ENCODE measurements at places on chromosomes 4 and X.

- DNase-seq, result no peak
Observed at GRCh38 chrX:108396986-108397385, 41.2 kb downstream of the COL4A6 start.

DNA sequence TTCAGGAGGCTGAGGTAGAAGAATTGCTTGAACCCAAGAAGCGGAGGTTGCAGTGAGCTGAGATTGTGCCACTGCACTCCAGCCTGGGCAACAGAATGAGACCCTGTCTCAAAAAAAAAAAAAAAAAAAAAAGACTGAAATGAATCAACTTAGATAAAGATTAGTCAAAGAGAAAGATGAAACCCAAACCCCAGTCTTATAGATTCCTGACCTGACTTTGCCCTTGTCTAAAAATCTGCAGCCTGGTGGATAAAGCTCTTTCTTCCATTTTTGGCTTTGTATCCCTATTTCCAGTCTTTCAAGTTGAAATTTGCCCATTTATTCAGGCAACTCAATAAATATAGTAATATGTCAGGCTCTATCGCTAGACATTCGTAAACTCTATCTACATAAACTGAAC, 39.3 kb upstream of the SPINK2 start:
- no peak for DNase-seq

DNA sequence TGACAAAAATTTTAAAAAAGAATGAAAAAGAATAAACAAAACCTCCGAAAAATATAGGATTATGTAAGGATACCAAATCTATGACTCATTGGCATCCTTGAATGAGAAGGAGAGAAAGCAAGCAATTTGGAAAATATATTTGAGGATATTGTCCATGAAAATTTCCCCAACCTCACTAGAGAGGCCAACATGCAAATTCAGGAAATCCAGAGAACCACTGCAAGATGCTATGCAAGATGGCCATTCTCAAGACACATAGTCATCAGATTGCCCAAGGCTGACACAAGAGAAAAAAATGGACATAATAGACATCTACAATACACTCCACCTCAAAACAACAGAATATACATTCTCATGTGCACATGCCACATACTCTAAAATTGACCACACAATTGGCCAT, 135.9 kb upstream of the SPANXB1 start:
- DNase-seq, result no peak

DNA sequence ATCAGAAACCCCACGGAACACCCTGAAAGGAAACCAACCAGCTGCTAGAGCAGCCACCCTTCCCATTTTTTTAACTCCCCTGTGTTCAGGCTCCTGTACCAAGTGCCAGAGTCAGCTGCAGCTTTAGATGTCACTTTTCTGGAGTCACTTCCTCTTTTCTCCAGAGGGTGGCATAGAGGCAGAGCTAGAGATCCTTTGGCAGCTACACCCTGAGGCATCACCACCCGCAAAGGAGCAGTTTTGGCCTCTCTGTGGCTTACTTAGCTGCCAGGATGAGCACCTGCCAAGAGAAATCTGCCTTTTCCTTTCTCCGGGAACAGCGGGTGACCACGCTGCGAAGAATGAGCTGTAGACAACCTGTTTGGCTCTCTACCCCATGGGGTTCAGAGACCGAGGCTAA, 58.0 kb upstream of the CHRDL1 start:
- DNase-seq, result no peak

DNA sequence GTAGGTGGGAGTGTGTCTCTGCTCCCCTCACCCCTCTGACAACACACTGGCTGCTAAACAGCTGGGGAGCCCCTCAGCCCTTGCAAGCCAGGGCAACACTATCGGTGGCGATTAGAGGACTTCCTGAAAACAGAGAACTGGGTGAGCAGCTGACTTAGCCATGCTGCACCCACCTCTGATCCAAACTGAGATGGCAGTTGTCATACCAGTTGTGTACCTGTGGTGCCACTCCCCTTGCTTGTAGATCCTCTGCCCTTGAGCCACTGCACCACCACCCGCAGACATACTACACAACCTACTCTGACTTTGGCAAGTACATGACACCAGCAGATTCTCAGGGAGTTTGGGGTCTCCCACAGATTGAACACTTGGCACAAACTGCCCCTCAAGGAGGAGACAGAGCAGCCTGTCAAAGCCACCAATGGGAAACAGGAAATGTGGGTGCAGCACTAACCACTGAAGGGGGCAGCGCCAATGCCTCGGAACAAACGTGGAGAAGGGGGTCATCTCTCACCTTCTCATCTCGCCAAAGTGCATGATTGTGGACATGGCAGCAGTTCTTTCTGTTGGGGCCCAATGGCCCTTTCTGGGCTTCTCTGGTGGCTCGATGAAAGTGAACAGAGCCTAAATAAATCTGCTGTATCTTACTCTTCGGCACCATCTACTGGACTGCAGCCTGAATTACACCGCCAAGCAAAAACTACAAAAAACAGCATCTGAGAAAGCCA, 119.8 kb downstream of the NEK1 start:
- DNase-seq, result peak; percentile 7

DNA sequence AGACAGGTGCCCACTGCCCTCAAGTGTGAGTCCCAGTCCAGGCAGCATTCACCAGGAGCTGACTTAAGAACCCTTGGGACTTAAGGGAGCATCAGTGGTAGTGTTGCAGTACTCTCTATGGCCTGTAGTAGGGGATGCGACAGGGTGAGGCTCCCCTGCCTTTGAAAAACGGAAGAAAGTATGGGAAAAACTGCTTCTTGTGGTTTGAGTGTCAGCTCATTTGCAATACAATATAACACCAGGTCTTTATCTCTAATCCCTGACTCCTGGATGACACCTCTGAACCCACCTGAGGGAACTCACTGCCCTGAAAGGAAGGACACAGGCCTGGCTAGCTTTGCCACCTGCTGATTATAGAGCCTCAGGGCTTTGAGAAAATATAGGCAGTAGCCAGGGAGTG, 176.0 kb downstream of the SMARCA1 start:
- DNase-seq, result no peak

DNA sequence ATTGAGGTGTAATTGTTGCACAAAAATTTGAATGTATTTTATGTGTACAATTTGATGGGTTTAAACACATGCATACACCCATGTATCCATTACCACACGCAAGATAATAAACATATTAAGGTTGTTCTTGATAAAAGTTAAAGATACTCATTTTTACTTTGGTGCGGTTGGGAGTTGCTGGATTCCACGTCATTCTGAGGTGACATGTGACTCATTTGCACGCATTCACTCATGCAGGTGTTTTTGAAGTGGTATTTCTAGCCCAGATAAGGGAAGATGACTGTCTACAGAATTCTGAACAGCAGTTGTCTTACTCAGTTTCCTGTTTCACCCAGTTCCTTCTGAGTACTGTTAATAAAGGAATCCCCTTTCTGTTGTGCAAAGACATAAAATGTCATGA, 142.0 kb downstream of the RTL3 start:
- DNase-seq, result peak; percentile 15

DNA sequence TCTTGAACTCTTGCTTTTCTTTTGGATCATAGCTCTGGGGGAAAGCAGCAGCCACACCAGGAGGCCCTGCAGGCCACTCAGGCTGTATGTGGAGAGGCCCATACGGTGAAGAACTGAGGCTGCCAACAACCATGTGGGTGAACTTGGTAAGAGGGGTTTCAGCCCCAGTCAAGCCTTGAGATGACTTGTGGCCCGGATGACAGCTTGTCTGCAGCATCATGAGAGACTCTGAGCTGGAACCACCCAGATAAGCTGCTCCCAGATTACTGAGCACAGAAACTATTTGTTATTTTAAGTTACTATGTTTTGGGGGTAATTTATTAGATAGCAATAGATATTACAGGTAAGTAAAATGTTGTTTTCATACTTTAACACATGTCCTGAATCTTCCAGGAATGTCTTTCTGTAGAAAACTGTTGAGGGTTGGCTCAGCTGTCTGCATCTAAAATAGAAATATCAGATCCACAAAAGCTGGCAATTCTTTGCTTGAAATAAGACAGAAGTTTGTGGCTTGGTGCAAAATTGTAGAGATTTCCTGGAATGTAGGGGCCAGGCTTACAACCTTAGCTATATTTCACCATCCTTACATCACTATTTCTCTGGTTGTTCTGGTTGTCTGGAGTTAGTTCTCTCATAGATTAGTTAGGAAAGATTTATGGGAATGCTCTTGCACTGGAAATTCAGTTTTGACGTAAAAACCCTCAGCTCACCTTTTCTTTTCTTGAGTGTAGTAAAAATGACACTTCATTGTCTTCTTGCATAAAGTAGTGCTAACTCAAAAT, 272.1 kb downstream of the RAPGEF2 start:
- DNase-seq, result no peak

DNA sequence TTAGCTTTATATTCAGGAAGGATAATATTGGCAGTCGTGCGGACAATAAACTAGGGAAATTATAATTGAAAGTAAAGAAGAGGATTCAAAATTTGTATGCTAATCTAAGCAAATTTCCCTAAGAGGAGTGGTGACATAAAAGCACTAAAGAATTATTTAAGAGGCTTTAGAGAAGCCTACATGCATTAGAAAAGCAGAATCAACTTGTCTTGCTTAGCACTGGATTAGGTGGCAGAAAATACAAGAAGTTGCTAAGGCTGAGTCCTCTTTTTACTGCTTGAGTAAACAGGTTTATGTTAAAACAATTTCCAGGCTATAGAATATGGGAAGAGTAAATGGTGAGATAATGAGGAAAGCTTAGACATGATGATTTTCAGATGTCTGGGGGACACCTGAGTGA, 991.5 kb downstream of the PCDH18 start:
- DNase-seq, result no peak

Measured in stimulated activated CD4-positive, alpha-beta T cell treated with anti-CD3 and anti-CD28 coated beads, Interleukin-4, amount 100 ng/mL, for 1 hour (primary cell).